ENCODE measurements at places on chromosomes 2 and 18.
A peak's percentile ranks its signal among the peaks of the same experiment; 100 is the strongest.

DNA sequence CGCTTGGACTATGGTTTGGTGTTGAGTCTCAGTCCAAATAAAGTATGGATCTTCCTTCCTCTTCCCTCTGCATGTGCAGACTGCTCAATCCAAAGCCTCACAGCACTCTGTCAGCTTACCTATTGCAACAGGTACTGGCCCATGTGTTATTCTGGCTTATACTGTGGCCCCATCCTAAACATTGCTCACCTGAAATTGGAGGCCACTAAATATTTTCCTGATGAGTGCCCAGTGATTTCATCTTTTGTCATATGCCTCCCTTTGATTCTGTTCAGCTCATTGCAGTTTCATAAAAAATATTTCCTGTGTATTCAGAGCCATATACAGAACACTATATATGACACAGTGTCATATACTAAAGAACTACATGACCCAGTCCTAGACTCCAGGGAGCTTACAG lies 86.3 kb upstream of the FAM136A start:
- DNase-seq: no peak

DNA sequence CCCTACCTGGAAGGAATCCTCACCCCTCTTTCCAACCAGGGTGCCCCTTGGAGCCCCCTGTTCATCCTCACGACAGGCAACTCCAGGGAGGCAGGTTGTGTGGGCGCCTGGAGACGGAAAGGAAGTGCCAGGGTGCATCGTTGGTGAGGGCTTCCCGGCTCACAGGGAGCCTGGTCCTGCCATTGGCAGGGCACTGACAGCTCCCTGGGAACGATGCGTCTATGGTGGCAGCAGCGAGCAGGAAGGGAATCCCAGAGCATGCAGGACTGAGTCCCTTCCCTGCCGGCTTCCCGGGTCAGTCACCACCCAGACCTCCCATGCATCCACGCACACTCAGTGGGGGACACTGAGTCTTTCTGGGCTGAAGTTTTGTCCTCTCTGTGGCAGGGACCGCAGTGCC lies 117.6 kb downstream of the INHBB start:
- no peak for DNase-seq

DNA sequence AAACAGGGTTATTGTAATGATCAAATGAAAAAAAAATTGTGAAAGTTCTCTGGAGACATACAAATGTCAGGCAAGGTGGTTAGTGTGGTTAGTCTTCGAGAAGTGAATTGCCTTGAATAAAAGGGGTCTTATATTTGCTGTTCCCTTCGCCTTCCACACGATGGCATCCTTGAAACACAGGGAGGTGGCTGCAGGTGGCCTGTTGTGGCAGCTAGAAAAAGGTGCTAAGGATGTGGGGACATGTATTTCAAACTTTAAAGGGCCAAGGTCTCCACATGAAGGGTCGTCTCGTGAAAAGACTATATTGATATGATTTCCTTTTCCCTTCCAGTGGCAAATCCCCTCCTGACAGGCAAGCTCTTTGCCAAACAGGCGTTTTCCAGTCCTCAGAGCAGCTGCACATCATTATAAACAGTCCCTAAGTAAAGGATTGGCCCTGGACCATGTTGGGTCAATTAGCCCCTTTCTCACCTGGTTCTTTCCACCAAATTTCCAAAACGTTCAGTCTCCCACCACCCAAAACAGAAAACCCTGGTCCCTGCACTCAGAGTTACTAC lies 68.5 kb downstream of the COPS8 start:
- peak; percentile 70 for DNase-seq

DNA sequence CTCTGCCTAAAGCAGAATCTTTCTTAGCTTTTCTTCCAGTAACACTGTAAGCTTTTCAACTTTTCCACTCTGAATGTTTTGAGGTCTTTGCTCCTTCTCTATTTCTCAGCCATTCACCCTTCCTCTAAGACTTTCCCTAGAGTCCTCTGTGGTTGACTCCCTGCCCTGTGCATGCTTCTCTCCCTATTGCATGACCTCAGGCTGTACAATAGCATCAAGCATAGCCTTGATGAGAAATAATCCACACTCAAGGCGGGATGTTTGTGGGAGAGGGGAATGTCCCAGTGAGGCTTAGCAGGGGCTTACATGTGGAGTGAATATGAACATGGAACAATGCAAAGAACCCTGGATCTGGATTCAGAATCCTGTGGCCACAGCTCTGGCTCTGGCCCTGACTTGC lies 48.4 kb upstream of the IGFBP5 start:
- no peak for DNase-seq

- no peak for DNase-seq
Observed at GRCh38 chr2:78676921-78677696, 348.4 kb upstream of the REG3G start.

GRCh38 chr2:166126007-166126639 lies 1.7 kb downstream of the SCN1A start:
- DNase-seq: no peak

DNA sequence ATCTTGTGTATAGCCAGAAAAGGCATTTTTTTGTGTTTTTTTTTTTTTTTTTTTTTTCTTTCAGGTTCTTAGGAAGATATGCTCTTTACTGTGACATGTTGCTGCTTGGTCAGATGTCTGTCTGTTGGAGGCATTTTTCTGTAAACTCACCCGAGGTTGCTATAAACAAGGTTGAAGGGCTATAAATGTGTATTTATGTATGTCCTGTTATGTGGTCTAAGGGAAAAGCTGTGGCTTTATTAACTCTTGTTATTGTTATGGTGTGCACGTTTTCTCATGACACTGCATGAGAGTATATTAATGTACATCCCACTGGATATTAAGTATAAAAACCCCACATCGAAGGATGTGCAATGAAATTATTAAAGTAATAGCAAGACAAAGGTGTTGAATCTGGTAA lies 102.0 kb downstream of the ZNF532 start:
- DNase-seq: no peak

DNA sequence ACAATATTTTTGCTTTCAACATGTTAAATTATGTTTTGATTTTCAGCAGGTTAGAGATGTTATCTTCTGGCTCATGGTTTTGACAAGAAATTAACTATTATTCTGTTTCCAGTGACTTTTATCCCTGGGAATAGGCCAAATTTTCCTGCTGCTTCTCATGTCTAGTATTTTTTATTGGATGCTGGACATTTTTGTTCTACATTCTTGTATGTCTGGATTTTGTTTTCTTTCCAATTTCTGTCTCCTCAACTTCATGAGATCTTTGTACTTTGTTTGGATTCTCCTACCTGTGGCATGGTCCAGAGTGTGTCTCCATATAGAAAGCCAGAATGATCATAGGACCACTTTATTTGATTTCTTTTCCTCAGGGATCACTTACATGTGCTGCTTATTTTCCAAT lies 33.1 kb upstream of the MYO1B start:
- no peak for DNase-seq

DNA sequence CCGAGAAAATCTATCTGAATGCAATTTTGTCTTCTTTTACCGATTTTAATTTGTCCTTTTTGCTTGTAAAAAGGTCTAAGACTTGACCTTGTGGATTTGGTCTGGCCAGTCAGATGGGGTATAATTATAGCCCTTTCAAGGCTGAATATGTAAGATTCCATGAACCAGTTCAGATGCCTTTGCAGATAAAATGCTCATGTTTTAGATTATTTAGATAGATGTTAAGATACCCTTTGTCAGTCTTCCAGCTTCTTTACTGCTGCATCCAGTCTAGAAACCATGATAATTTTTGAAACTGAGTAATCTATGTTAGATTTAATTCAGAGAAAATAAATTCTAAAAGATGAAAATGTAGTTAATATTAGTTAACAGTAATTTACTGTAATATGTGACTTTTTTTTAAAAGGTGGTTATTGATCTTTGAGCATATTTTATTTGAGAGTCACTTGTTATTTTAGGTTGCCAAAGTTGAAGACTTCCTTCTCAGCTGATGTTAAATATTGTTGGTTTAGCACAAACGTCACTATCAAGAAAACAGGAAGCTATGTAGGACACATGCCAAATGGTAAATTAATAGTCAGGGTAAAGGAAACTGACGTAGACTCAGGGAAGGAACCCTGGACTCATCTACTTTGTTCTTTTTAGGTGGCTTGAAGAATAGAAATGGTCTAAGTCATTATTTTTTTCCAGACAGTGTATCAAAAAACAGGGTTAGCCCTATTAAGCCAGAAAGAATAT lies 29.8 kb downstream of the BABAM2 start:
- no peak for DNase-seq

DNA sequence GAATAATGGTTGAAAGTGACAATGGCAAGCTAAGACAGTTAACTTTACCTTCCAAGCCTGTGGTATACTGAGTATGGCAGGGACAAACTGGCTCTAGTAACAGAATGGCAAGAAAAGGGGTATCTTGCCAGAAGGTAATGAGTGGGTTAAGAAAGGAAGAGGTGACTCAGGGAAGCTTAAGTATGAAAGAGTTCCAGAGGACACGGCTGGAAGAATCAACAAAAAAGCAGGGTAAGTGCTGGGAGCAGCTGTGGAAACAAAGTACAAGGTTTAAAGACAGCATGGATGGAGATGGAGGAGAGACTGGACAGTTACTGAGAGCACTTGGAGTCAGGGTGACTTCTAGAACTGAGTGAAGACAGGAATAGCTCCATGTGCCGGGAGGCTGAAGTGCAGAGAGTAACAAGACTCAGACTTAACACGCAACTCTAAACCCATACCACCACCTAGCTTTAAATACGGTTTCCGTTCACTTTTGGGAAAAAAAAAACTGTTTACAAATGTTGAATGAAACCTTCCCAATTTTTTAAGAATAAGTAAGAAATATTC lies 69.0 kb downstream of the REV1 start:
- DNase-seq: no peak

DNA sequence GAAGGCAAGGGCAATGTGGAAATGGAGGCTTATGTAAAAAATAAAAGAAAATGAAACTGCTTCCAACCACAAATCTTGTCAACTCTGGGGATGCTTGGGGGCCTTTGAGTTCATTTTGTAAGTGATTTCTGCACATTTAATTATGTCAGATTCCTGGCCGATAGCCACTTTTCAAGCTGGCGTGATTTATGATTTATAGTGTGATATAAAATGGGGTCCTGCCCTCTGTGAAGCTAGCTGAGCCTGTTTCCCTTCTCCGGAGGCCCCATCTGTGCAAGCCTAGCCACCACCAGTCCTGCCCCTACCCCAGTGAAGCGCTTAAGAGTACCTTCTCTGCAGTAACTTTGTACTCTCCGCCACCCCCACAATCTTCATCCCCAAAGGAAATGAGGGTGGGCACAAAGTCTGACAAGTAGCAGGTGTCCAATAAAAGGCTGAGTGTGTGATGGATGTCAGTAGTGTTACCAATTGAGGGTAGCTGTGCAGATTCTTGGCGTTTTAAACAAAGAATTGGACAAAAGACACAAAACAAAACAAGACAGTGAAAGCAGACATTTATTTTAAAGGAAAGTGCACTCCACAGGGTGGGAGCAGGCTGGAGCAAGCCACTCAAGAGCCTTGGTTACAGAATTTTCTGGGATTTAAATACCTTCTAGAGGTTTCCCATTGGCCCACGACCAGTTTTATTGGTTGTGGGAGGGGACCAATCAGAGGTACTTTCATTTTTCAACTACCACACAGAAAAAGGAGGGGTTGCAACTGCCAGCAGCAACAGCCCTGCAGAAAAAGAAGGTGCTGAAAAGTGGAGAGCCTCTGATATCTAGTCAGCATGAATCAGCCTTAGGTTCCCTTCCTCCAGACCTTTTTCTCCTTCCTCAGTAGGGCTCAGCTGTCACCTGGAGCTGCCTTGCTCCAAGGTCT lies 39.0 kb upstream of the SIX3 start:
- no peak for DNase-seq

DNA sequence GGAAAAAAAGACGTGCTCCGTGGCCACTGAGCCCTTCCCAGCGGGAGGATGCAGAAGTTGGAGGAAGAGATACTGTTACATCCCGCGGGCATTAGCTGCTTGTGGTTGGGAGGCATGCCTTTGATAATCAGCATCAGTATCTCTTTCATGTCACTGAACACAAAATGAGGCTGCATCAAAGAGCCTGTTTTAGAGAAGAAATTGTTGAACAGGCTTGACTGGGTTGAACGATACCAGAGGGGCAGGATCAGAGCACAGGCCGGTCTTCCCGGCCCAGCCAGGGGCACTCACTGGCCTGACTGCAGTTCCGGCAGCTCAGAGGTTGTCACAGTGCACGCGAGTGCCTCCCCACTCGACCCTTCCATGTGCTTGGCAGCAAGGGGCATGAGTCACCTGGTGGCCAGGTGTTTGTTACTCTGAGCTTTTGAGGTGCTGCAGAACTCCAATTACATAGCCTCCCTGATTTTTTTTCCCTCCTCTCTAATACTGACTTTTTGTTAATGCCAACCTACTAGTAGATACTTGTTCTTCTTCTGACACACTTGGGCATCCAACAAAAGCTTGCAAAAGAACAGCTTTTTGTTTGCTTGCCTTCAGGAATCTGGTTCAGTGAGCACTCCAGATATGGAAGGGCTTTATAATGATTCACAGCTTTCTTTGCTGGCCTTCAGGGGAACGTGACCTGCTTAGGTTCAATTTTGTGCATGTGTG lies 121.6 kb downstream of the VAPA start:
- DNase-seq: no peak

- no peak for DNase-seq
Observed at GRCh38 chr2:191783416-191783815, 63.5 kb downstream of the CAVIN2 start.

DNA sequence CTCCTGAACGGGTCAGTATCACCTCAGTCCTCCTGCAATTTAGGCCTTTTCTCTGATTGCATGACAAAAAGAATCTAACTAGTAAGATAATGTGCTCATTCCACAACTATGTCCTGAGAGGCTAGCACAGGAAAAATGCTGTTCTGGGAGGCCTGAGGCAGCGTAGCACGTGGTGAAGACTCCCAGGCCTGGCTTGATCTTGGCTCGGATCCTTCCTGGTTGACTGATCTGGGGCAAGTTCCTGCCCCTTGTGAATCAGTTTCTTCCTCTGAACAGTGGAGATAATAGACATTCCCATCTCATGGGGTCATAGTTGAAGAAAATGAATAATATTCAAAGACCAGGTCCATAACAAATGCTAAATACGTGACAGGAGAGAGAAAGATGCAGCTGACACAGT lies 12.3 kb downstream of the FBLN7 start:
- DNase-seq: no peak

DNA sequence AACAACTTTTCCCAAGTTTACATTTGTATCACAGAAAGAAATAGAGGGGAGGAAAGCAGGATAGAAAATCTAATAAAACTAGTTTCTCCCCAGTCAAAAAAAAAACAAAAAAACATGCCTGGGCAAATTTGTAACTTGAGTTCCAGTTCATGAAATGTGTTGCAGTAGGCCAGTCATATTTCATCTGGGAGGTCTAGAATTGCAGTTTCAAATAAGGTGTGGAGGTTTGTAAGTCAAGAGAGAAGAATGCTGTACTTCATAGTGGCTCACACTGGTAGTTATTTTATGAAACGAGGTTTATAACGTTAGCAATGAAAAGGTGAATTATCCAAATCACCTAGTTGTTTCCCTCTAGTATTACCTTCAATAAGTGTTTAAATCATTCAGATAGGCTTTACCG lies 1313.9 kb upstream of the SLC39A10 start:
- no peak for DNase-seq

GRCh38 chr2:188079196-188079595 lies 212.5 kb upstream of the GULP1 start:
- DNase-seq: no peak

DNA sequence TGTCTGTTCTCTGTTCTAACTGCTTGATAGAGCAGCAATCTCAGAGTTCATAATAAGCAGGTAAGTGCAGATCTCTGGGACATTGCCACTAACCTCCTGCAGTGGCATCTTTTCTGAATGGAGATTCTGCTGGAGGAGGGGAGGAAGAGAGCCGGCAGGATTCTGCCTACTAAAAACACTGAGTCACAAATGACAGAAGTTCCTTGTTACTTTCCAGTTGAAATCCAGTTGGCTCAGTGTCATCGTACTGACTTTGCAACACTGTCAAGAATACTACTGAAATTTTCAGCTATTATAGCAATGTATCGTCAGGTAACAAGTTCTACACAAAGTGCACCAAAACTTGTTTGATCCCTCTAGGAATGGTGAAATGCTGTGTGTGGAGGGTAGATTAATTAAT lies 79.6 kb upstream of the ST6GAL2 start:
- DNase-seq: no peak
